ENCODE measurements at places on chromosomes 2 and 18.

DNA sequence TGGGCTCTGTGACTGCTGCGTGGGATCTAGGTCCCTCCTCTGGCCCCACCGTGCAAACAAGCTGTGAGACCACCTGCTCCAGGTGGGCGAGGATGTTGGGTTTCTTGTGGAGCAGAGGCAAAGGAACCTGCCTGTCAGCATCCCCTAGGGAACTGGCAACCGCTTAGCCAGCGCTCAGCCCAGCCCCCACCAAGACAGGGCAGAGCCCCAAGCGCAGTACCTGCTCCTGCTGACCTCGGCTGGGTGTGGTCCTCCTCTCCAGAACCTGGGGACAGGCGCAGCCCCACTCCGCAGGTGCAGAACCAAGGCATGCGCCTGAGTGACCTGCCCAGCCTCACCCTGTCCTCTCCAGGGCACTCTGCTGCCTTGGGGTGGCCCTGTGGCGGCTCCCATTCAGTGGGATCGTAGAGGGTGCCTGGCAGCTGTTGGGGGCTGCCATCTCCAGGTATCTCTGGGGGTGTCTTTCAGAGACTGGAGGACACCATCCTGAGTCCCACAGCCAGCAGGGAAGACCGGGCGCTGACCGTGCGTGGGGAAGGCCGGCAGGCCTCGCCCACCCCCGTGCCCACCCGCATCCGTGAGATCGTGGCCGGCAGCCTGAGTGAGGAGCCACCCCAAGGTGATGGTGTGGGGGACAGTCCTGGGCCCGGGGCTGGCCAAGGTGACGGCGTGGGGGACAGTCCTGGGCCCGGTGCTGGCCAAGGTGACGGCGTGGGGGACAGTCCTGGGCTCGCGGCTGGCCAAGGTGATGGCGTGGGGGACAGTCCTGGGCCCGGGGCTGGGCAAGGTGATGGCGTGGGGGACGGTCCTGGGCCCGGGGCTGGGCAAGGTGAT, 12.3 kb downstream of the CROCC2 start:
- DNase-seq, result no peak

GRCh38 chr2:207405150-207405549, 124.6 kb upstream of the CREB1 start:
- DNase-seq, result no peak

- no peak for DNase-seq
Observed at GRCh38 chr18:49650426-49650891, 88.6 kb downstream of the LIPG start.

DNA sequence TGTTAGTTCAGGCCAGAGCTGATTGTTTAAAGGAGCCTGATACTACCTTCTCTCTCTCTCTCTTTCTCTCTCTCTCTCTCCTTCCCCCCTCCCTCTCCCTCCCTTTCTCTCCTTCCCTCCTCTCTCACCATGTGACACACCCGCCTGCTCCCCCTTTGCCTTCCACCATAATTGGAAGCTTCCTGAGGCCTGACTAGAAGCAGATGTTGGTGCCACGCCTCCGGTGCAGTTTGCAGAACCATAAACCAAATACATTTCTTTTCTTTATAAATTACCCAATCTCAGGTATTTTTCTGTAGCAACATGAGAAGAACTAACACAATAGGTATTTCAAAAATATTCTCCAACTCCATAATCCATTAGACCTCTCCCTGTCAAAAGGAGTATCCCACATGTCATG, 62.4 kb downstream of the ANKRD62 start:
- DNase-seq, result no peak

DNA sequence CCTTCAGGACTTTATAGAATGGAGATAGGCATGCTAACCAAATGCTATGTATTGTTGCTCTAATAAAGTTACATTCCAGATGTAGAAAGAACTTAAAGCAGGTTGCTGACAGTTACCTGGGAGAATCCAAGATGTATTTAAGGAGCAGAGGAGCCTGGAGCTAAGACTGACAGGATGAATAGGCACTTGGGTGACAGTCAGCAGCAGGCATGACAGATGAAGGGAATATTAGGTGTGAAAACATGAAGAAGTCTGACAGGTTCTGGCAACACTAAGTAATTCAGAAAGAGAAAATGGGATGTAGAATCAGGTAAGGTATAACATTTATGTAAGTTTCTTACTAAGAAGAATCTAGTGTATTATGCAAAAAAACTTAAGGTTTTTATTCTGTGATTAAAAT, 232.0 kb downstream of the DSC3 start:
- DNase-seq, result no peak

Measured in brain (organoid and tissue), 16 donors.